NCI-H1092 (cell line): ENCODE measurements at places on chromosomes 3 and 15.

GRCh38 chr15:40097968-40098476, 10.7 kb downstream of the BMF start:
- DNase-seq, result no peak

DNA sequence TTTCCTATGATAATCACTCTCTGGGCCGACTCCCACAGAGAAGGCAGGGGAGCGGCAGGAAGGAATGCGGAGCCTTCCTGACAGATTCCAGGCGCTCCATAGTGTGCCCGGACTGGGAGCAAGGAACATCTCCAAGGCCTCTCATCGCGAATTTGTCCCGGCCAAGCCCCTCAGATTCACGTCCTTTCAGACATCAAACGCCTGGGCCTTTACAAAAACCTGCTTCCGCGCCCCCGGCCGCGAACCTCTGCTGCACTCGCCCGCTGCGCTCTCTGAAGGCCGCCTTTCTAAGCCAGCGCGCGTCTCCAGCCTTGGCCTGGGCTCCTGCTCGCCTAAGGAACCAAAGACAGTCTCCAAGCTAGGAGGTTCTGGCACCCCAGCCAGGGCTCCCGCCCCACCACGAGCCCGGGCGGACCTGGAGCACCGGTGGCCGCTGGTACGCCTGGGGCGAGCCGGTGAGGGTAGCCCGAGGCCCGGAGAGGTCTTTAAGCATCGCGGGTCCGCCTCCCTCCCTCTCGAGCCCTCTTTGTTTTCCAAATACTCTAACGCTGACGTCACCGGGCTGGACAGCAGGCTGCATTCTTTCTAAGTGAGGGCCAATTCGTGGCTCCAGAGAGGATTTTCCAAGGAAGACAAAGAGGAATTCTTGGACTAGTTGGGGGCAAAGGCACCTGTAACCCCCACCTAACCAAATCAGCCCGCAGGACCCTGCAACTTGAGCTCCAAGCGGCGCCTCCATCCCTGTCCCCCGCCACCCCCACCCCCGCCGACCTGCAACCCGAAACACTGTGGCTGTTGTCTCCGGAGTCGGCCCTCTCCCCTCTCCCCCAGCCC, 759 bp downstream of the AMOTL2 start:
- no peak for DNase-seq

DNA sequence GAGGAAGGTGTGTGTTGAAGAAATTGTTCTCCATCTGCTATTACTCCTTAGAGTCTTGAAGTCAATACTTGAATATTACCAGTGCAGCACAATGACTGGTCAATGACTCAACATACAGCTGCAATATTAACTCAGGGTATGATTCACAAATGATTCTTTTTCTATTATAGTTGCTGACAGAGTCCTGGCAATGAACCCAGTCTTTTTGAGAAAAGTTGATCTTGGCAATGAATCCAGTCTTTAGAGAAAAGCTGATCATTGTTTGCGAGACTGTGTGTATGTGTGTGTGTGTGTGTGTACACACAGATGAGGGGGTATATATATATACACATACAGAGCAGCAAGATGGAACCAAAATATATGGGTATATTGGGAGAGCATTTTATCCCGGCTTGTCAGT, 315.1 kb downstream of the ZNF385D start:
- no peak for DNase-seq

- no peak for DNase-seq
These were observed 251.1 kb downstream of the GABRB3 start for GRCh38 chr15:26521691-26522198.

- DNase-seq, result no peak
These were observed 28.2 kb upstream of the SOX2 start for GRCh38 chr3:181683563-181683962.

DNA sequence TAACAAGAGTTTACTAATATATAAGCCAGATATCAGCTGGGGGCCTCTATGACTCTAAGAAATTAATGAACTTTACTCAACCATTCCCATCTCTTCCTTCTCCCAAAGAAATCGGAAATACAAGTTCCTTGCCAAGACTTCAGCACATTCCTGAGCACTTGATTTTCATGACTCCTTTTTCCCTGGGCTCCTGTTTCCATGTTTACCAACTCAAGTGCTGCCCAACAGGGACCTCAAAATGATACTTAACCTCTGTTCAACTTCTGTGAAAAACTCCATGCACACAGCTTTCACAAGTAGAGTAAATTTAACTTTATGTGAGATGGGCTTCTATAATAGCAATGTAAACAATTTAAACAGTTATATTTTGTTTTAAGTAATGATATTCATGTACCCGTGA, 315.8 kb upstream of the CDIN1 start:
- DNase-seq, result no peak

- no peak for DNase-seq
These were observed 370.6 kb upstream of the PROK2 start for GRCh38 chr3:72155391-72156064.

- DNase-seq, result no peak
These were observed 81.8 kb upstream of the SKOR1 start for GRCh38 chr15:67743558-67743957.

GRCh38 chr3:45655906-45656305, 33.3 kb upstream of the SACM1L start:
- DNase-seq, result no peak
